ENCODE measurements at places on chromosomes 2 and 18.

DNA sequence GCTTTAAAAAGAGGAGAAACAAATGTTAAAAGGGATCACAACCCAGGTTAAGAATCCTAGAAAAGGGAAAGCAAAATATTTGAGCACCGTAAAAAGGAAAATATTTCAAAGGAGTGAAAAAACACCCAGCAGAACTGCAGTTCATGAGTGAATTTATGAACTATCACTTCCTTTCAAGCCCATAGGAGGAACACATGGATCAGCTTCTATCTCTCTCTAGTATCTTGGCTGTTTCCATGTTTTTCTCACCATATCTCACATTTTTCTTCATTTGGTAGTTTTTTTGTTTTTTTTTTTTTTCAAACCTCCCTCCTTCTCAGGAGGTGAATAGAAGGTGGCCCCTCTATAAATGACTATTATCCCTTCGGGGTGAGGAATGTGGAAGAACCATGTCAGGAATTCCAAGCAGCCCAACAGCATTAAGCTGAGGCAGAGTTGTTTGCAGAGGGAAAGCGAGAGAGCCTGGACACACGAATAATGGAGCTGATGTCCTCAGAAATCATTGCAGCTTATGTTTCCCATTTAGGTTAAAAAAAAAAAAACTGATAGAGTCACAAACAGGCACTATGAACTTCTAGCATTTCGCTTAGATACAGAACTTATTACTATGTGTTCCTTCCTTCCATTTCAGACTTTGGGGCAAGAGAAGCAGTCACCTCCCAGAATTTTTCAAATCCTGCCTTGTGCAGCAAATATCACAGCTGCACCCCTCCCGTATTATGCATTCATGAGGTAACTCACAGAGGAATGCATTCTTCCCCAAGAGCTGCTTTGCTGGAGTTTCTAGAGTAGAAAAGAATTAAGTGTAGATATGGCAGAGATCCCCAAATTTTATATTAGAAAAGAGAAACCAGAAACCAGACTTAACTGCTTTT lies 315.6 kb downstream of the IRS1 start:
- no peak for DNase-seq

- no peak for DNase-seq
Measured at GRCh38 chr2:96926791-96927190, 56.9 kb upstream of the SEMA4C start.

GRCh38 chr2:67463810-67464209 lies 66.7 kb downstream of the ETAA1 start:
- no peak for DNase-seq

GRCh38 chr2:143148757-143149156 lies 19.5 kb downstream of the ARHGAP15 start:
- no peak for DNase-seq

DNA sequence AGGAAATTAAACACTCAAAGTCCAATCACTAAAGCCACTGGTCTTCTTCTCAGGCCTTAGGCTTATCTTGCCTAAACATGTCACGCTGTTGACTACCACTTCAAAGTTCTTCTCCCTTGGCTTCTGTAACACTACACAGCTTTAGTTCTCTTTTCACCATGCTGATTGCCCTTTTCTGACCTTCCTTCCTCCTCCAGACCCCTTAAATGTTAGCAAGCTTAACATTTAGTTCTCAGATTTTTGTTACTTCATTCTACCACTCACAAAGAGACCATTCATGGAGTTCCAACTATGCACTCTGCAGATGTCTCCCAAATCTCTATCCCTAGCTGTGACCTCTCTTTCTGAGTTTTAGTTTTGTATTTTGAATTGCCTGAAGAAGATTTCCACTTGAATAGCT lies 64.4 kb downstream of the TTC21B start:
- no peak for DNase-seq

GRCh38 chr2:233643128-233643527 lies 6.9 kb downstream of the UGT1A10 start:
- DNase-seq: no peak

Measured in GM12892 (cell line).